ENCODE measurements at places on chromosomes 1 and 21.

- no peak overlapping the region for H3K4me3 ChIP-seq
- DNase-seq: no peak
- H3K27me3 ChIP-seq: no peaks in the 10 kb centered on the region
- no peaks in the 10 kb centered on the region for H3K36me3 ChIP-seq
- H3K27ac ChIP-seq: no peak overlapping the region
- H3K4me1 ChIP-seq: peaks cover 31% of the 10 kb centered on the region
These were observed 7.3 kb downstream of the POU2F1 start for GRCh38 chr1:167227934-167228378.

GRCh38 chr1:224264321-224264720, 65.7 kb downstream of the NVL start:
- H3K36me3 ChIP-seq: peaks cover 27% of the 10 kb centered on the region
- DNase-seq: no peak
- H3K27me3 ChIP-seq: no peaks in the 10 kb centered on the region
- no peak overlapping the region for H3K27ac ChIP-seq
- no peak overlapping the region for H3K4me3 ChIP-seq

DNA sequence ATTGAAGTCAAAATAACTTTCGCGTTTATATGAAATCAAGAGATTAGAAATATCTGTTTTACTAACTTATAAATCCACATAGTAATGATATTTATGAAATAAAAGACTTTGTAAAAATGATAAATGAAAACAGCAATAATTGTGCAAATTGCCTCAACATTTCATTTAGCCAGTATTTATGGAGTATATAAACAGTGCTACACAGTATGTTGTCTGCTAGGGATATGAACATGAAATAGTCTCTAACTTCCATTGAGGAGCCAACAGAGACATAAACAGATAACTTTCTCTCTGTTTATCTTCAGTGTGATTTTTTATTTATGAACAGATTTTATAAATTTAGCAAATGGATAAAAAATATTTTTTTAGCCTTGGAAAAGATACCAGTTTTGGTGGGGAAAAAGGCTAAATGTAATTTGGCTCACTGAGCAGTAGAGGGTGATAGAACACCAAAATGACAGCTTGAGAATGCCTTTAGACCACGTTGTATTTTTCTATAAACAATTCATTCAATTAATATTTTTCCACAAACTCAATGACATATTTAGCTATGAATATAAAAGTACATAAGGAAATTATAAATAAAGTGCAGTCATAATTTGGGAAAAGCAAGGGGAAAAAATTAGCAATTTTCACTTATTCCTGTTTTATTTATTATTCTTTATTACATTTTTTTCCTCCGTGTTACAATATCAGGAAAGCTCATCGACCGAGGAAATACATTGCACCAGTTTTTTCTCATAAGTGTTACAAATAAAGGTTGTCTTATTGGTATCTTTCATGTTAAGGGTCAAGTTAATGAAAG, 47.5 kb upstream of the EEIG2 start:
- H3K4me1 ChIP-seq: no peaks in the 10 kb centered on the region
- H3K27me3 ChIP-seq: peaks cover 46% of the 10 kb centered on the region
- no peak overlapping the region for H3K4me3 ChIP-seq
- H3K36me3 ChIP-seq: peaks cover 2% of the 10 kb centered on the region

GRCh38 chr21:33902349-33902748, 13.3 kb downstream of the ATP5PO start:
- no peak overlapping the region for H3K27ac ChIP-seq
- no peak overlapping the region for H3K4me3 ChIP-seq
- no peak for DNase-seq
- H3K27me3 ChIP-seq: no peaks in the 10 kb centered on the region

- peaks cover 12% of the 10 kb centered on the region for H3K36me3 ChIP-seq
- peak; percentile 64 for DNase-seq
- H3K27ac ChIP-seq: peak overlapping the region; percentile 93
- H3K4me3 ChIP-seq: peak overlapping the region; percentile 68
- no peaks in the 10 kb centered on the region for H3K27me3 ChIP-seq
These were observed 128.8 kb downstream of the ADSS2 start for GRCh38 chr1:244322791-244323521.

DNA sequence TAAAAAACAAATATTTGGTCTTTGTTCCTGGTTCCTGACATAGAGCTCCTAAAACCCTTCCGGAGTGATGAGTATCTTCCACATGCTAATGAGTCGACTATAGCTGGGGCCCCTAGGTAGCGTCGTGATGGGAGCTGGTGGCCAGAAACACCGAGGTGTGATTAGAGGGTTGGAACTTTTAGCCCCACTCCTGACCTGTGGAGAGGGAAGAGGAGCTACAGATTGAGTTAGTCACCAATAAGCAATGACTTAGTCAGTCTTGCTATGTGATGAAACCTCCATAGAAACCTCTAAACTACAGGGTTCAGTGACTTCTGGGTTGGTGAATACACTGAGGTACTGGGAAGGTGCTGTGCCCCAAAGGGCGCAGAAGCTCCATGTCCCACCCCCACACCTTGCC, 30.1 kb upstream of the PLD5 start:
- H3K4me3 ChIP-seq: no peak overlapping the region
- no peak overlapping the region for H3K27ac ChIP-seq
- no peaks in the 10 kb centered on the region for H3K36me3 ChIP-seq
- DNase-seq: no peak

DNA sequence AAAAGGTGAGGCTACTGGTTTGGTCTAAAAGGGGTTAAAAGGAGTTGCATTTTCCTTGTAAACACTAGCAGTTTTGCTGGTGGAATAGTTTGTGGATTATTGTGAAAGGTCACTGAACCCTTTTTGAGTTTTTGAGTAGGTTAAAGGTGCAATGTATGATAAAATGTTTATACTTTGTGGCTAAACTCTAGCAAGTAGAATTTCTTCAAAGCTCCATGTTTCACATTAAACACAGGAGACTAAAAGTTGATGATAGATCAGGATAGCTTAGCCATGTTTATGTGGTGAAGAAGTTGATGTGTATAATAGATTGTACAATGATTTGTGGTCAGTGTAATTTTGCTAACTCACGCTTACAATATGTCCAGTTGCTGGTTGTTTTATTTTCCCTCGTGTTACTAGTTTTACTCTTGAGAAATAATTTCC, 13.1 kb downstream of the ZNF326 start:
- peaks cover 17% of the 10 kb centered on the region for H3K4me1 ChIP-seq
- no peak overlapping the region for H3K4me3 ChIP-seq
- H3K36me3 ChIP-seq: peaks cover 43% of the 10 kb centered on the region
- H3K27ac ChIP-seq: no peak overlapping the region

DNA sequence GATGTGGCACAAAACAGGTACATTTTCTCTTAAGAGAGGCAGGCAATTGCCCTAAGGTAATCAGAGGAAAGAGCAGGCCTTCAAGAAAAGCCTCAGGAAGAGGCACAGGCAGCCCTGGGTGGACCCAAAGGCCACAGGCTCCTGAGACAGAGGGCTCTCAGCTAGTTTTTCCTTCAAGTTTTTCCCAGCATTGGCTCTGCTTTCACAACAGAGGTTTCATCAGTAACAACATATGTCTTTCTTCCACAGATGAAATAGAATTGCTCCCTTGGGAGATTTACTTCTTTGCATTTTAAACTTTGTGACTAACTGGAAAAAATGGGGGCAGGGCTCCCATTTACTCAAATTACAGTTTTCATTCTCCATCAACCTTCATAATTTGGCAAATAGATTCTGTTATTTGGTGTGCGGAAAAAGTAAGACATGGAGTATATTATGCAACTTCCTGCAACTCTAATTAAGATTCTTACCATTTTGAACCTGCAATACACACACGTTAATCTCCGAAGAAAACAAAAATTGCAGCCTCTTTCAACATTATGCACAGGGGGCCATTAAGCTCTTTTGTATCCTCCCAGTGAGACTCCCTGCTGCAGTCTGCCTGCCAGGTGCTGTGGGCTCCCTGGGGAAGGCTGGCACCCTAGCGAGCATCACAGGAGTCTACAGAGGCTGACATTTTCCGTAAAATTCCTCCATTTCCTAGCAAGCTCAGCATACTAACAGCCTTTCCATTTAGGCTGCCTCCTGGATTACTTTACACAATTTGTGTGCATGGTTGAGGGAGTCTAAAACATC, 282.3 kb downstream of the USH2A start:
- H3K27me3 ChIP-seq: no peaks in the 10 kb centered on the region
- H3K4me1 ChIP-seq: no peaks in the 10 kb centered on the region
- no peak for DNase-seq
- H3K27ac ChIP-seq: no peak overlapping the region

- no peak overlapping the region for H3K4me3 ChIP-seq
- peaks cover 3% of the 10 kb centered on the region for H3K27me3 ChIP-seq
- peaks cover 2% of the 10 kb centered on the region for H3K36me3 ChIP-seq
- no peak overlapping the region for H3K27ac ChIP-seq
- peaks cover 20% of the 10 kb centered on the region for H3K4me1 ChIP-seq
These were observed 19.9 kb downstream of the ZNF648 start for GRCh38 chr1:182041615-182042014.

GRCh38 chr21:43266534-43266933, 97.7 kb downstream of the CRYAA start:
- no peak for DNase-seq
- H3K4me1 ChIP-seq: no peaks in the 10 kb centered on the region

DNA sequence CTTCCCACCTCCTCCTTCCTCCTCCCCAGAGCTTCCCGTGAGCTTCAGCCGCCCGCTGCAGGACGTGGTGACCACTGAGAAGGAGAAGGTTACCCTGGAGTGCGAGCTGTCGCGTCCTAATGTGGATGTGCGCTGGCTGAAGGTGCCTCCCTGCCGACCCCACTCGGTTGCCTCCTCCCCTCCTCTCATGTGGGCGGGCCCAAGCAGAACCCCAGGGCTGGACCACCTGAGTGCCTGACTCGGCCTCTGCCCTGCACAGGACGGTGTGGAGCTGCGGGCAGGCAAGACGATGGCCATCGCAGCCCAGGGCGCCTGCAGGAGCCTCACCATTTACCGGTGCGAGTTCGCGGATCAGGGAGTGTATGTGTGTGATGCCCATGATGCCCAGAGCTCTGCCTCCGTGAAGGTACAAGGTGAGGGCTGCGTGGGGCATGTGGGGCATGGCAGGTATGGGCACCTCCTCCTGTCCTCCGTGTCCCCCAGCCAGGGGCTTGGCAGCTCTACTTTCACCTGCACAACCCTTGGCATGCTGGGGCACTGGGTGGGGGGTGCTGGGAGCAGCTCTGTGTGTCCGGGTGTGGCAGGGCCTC, 69.2 kb downstream of the OBSCN start:
- H3K4me3 ChIP-seq: peak overlapping the region; percentile 22
- H3K36me3 ChIP-seq: no peaks in the 10 kb centered on the region
- no peak overlapping the region for H3K27ac ChIP-seq
- DNase-seq: no peak

DNA sequence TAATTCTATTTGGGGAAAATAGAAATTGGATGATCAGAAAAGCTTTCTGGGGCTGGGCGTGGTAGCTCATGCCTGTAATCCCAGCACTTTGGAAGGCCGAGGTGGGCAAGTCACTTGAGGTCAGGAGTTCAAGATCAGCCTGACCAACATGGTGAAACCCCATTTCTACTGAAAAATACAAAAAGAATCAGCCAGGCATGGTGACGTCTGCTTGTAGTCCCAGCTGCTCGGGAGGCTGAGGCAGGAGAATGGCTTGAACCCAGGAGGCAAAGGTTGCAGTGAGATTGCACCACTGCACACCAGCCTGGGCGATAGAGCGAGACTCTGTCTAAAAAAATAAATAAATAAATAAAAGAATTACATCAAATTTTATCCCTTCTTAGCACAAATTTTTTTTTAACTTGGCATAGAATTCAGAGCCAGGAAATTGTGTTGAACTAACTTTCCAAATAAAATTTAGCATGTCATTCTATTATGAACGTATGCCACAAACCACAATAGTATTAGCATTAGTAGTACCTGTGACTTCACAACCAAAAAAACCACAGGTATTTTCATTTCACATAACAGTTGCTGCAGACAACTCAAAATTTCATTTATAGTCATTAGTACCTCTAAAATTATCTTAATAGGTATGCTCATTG, 4.5 kb upstream of the ANKRD13C start:
- no peak for DNase-seq
- no peaks in the 10 kb centered on the region for H3K27me3 ChIP-seq
- no peak overlapping the region for H3K4me3 ChIP-seq
- H3K27ac ChIP-seq: no peak overlapping the region
- H3K4me1 ChIP-seq: peaks cover 23% of the 10 kb centered on the region
- peaks cover 7% of the 10 kb centered on the region for H3K36me3 ChIP-seq

DNA sequence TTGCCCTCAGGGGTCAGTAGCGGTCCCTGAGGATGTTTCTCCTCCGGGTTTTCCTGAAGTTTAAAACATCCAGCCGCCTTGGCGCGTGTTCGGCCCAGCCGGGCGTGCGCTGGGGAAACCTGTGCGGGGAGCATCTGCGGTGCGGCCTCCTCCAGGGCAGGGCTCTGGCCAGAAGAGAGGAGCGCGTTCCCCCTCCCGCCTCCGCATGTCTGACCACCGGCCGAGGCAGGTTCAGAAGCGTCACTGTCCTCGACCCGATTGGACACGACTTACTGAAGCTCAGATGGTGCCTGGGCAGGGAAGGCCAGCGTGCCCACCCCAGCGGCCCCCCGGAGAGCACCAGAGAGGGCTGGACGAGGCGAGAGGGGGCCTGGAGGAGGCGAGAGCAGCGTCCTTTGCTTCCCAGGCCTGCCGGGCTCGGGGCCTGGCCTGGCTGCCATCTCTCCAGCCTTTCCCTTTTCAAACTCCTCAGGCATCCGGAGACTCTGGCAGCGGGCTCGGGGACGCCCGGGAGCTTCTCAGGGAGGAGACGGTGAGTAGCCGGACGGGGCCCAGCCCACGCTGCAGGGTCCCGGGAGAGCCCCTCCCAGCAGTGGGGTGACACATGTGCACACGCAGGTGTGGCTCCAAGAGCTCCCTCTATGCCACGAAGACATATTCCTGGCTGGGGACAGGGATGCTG, 67.1 kb downstream of the SLC19A1 start:
- no peak overlapping the region for H3K27ac ChIP-seq
- DNase-seq: no peak
- peaks cover 30% of the 10 kb centered on the region for H3K4me1 ChIP-seq
- H3K36me3 ChIP-seq: no peaks in the 10 kb centered on the region
- no peak overlapping the region for H3K4me3 ChIP-seq
- H3K27me3 ChIP-seq: no peaks in the 10 kb centered on the region

- peaks cover 21% of the 10 kb centered on the region for H3K36me3 ChIP-seq
- H3K27ac ChIP-seq: no peak overlapping the region
- no peak overlapping the region for H3K4me3 ChIP-seq
- H3K27me3 ChIP-seq: no peaks in the 10 kb centered on the region
- peaks cover 33% of the 10 kb centered on the region for H3K4me1 ChIP-seq
These were observed 37.6 kb downstream of the PTGFRN start for GRCh38 chr1:116947092-116947860.

DNA sequence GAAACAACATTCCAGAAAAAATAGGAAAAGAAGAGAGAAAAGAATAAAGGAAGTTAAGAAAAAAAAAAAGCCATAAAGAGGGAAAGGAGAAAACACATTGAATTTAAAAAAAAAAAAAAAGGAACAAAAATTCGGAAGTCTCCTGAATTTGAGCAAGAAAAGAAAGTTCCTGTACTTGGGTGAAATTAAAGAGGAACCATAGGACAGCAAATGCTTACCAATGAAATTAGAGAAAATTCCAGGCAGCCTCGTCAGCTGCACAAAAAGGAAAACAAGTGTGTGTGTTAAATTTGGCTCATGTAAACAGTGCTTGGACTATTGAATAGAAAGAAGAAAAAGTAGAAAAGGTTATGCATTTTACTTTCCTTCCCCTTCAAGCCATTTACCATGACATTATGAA, 4.9 kb downstream of the IL12RB2 start:
- H3K4me1 ChIP-seq: no peaks in the 10 kb centered on the region
- no peaks in the 10 kb centered on the region for H3K27me3 ChIP-seq
- H3K27ac ChIP-seq: peak overlapping the region; percentile 97
